ENCODE measurements at places on chromosomes 7 and 10.

DNA sequence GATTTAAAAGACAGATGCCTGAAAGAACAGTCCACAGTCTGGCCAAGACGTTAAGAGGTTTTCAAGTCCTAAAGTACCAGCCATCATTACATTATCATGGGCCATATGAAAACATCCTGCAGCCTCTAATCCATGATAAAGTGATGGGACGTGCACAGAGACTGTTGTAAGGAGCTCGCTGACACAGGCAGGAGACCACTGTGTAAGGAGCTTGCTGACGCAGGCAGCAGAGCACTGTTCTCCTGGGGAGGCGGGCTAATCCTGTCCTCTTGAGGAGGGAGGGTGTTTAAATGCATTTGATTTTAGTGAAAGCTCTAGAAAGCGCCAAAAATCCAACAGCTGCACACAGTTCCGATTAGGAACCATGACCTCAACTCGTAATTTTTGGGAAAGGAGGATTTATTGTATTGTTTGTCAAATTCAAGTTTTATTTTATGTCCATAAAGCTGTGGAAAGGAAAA is 16.9 kb downstream of the SVIL start:
- no peak for DNase-seq

DNA sequence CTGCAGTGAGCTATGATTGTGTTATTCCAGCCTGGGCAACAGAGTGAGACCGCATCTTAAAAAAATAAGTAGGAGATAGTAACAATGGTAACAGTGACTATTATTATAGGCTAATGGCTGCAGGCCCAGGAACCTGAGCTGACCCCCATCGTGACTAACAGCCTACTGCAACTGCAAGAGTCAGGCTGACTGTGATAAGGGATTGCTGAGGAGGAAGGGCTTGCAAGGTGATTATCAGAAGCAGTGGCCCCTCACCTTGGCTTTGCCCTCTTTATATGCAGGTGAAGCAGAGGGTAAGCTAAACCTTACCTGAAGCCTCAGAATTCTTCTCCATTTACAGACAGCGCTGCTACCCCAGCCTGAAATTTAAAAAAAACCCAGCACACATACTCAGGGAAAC is 83.9 kb upstream of the SDK1 start:
- no peak for DNase-seq

DNA sequence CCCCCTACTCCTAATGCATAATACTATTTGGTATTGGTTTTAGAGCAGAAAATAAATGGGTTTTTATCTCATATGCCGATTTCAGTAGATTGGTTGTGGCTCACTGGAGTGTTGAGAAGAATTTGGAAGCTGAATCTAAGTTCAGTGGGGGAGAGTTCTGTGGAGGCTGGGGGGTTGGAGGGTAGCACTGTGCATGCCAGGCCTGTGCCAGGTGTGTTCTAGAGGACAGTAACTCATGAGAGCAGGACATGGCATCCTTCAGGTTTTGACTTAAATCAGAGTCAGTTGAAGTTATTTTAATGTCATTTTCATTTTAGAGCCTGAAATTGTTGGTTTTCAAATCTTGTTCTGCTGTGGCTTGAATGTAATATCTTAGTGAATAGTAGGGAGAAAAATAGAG is 79.5 kb downstream of the EEPD1 start:
- no peak for DNase-seq

DNA sequence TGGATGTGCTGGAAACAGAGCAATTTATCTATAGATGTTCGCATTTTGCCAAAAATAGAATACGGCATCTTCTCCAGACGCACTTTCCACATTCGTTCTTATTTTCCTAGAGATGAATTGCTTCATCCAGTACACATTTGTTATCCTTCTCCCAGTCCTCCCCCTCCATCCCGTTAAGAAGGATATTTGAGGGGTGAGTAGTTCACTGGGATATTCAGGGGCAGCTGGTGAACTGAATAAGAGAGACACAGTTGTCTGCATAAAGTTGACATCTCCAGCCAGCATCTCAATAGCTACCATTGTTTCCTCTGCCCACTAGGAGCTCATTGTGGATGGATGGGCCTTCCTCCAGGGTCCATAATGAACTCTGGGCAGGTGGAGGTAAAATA is 456.8 kb upstream of the NRP1 start:
- no peak for DNase-seq

- DNase-seq, result no peak
These were observed 276.5 kb upstream of the SMIM30 start for GRCh38 chr7:113394856-113395255.

DNA sequence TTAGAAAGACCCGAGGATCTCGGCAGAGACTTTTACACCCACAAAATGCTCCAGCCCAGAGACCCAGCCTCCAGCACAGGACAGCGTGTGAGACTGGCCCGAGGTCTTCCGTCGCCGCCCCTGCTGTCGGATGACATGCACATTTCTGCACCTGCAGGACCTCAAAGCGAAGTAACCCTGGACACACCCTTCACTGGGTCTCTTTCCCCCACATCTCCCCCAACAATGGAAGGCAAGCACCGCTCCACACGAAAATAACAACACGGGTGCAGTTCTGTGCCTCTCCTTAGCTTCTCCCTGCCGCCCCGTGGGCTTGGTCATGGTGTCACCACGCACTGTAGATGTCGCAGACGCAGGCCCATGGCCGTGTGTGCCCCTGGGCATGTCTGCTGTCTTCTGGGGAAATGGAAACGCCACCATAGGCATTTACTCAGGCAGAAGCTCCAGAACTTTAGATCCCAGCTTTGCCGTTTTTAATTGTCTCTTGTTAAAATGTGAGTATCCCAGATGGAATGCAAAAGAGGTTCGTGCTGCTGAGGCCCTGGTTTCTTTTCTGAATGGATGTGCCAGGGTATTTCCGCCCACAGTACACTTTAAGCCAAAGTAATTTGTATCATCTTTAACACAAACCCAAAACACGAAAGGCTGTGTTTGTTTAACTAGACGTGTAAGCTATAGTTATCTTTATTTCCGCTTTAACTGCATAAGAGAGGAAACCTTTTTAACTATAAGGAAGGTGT is 237.9 kb downstream of the MGMT start:
- DNase-seq, result no peak

- DNase-seq, result no peak
These were observed 4.4 kb upstream of the TBL2 start for GRCh38 chr7:73582664-73583202.

DNA sequence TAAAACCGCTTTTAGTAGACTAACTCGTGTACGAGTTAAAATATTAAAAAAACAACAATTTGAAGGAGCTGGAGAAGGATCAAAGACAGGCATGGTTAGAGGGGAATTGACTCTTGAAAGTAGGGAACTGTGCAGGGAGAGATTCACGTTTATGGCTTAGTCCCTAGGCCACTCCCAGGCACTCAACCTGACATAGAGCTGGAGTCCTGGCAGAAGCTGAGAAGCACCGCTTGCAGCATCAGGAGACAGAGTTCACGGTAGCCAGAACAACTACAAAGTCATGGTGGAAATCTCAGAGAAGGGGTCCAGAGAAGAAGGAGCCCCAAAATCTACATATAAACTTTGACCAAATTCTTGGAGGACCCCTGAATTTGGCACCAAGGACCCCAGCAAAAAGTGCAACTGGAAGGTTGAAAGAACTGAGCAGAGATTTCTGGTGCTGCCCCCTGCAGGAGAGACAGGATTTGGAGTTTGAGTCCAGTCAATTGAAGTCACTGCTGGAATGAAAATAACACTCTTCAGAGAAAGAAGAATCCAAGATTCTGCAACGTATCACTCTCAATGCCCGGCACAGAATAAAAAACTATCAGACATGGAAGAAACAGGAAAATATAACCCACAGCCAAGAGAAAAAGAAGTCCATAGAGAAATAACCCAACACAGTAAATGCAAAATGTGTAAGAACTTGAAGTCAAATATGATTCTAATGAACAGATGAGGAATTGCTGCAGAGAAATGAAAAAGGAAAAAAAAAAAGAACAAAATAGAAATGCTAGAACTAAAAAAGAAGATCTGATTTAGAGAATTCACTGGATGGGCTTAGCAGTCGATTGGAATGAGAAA is 493.3 kb upstream of the PODXL start:
- peak; percentile 66 for DNase-seq

GRCh38 chr7:138359870-138360559 is 100.0 kb upstream of the TRIM24 start:
- no peak for DNase-seq

DNA sequence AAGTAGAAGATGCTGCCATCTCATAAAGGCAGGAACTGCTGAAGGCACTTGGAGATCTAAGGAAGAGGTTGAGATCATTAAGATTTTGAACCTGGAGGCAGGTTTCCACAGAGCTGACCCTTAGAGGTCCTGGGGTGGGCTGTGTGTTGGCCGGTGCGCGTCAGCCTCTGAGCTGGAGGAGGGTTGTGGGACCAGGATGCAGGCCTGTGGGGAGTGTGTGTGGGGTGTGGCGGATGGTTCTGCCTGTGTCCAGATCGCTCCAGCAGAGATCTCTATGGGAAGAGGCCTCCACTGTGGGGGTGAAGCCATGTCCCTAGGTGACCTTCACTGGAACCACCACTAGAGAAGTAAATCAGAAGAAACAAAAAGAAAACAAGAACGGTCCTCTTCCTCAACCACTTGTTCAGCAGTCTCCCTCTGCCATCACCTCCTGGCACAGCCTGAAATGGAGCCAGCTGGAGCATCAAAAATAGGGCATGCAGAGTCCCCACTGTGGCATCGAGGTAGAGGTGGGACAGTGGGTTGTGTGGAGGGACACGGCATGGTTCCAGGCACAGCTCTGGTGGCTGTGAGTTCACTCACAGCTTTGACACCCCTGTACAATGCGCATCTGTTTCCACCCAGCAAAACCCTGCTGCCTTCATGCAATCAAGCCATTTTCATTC is 453.8 kb downstream of the TCERG1L start:
- DNase-seq, result no peak

GRCh38 chr7:24783698-24784097 is 26.4 kb upstream of the GSDME start:
- DNase-seq, result no peak

- no peak for DNase-seq
These were observed 33.3 kb downstream of the GNA12 start for GRCh38 chr7:2810682-2811415.

DNA sequence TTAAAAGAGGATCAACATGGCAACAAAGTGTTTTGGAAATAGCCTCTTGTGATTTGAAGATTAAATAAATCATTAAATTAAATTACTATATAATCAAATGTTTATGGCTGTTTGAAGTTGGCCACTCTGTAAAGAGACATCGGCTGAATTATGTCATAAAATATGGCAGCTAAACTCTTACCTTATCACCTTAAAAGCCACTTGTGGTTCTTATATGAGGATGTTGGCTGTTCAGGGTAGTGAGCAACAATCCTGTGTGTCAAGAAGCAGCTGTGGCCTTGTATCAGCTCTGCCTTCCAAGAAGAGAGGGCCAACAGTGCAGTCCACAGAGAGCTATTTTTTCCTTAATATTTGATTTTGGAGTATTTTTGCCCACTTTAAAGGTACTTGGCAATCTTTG is 113.4 kb upstream of the CDK6 start:
- DNase-seq, result no peak

- DNase-seq, result no peak
These were observed 390.7 kb downstream of the DPP6 start for GRCh38 chr7:154442939-154443338.
